ENCODE measurements at places on chromosomes 5 and 9. TPM values are rescaled to one million over a fixed set of nuclear protein-coding genes. Genes with fewer than 3 reads are reported as not detected.

Gene SPATA9
- total RNA-seq, result 0.22 TPM

Gene PCDHGA4
- total RNA-seq, result 5.2 TPM

Gene PCDHGA10
- 5.2 TPM for total RNA-seq

Gene ADAMTS12
- 13.5 TPM for total RNA-seq

Gene NRG2
- total RNA-seq, result 0.77 TPM

Gene SLIT3
- total RNA-seq, result 2.5 TPM

Gene PTGES
- 4.1 TPM for total RNA-seq

Gene GPRIN1
- 9.8 TPM for total RNA-seq

Gene NPM1
- total RNA-seq, result 2,181 TPM

Gene FAXDC2
- total RNA-seq, result 4.5 TPM

Gene NHP2
- 200 TPM for total RNA-seq

Gene WNT8A
- not detected for total RNA-seq

Gene PCDHB15
- 0.37 TPM for total RNA-seq

Gene BSPRY
- total RNA-seq, result not detected

Gene SLC4A9
- total RNA-seq, result not detected

Gene GLRA1
- total RNA-seq, result not detected

Gene KLF9
- total RNA-seq, result 33.4 TPM

Gene RAPGEF6
- total RNA-seq, result 30.9 TPM

Gene SLC2A6
- total RNA-seq, result 16.2 TPM

Gene PDE6A
- not detected for total RNA-seq

Gene IRGM
- 0.22 TPM for total RNA-seq

Gene MOB3B
- 0.12 TPM for total RNA-seq

Gene RGP1
- total RNA-seq, result 12.6 TPM

Gene ZBED3
- total RNA-seq, result 0.44 TPM

Gene OLFML2A
- 39.5 TPM for total RNA-seq

Gene TARS1
- 391 TPM for total RNA-seq

Gene TRIM14
- total RNA-seq, result 7.7 TPM

Gene ABLIM3
- total RNA-seq, result 19.6 TPM

Gene TLX3
- not detected for total RNA-seq

Gene DNAH5
- total RNA-seq, result 0.11 TPM

Gene ACOT12
- 0.37 TPM for total RNA-seq

Gene RNF183
- 0.37 TPM for total RNA-seq

Gene OR1J2
- not detected for total RNA-seq

Gene PCDHGA12
- total RNA-seq, result 21.5 TPM

Gene FAT2
- total RNA-seq, result under 0.01 TPM

Gene OBP2B
- not detected for total RNA-seq

Gene MYMK
- not detected for total RNA-seq

Gene FST
- total RNA-seq, result 30.8 TPM

Gene IL13
- not detected for total RNA-seq

Gene VCAN
- total RNA-seq, result 151 TPM

Gene PDLIM4
- total RNA-seq, result 107 TPM

Measured in uterine smooth muscle cell (primary cell).